ENCODE measurements at places on chromosomes 11 and 22. TPM values are rescaled to one million over a fixed set of nuclear protein-coding genes. Genes with fewer than 3 reads are reported as not detected.
A peak's percentile ranks its signal among the peaks of the same experiment; 100 is the strongest.

The NF2 gene
- total RNA-seq: 53.3 TPM

GRCh38 chr11:45021001-45021400 lies 70.3 kb upstream of the TP53I11 start:
- H3K27ac ChIP-seq: no peak overlapping the region
- peaks cover 5% of the 10 kb centered on the region for H3K4me1 ChIP-seq
- no peak for DNase-seq
- H3K4me3 ChIP-seq: no peak overlapping the region

DNA sequence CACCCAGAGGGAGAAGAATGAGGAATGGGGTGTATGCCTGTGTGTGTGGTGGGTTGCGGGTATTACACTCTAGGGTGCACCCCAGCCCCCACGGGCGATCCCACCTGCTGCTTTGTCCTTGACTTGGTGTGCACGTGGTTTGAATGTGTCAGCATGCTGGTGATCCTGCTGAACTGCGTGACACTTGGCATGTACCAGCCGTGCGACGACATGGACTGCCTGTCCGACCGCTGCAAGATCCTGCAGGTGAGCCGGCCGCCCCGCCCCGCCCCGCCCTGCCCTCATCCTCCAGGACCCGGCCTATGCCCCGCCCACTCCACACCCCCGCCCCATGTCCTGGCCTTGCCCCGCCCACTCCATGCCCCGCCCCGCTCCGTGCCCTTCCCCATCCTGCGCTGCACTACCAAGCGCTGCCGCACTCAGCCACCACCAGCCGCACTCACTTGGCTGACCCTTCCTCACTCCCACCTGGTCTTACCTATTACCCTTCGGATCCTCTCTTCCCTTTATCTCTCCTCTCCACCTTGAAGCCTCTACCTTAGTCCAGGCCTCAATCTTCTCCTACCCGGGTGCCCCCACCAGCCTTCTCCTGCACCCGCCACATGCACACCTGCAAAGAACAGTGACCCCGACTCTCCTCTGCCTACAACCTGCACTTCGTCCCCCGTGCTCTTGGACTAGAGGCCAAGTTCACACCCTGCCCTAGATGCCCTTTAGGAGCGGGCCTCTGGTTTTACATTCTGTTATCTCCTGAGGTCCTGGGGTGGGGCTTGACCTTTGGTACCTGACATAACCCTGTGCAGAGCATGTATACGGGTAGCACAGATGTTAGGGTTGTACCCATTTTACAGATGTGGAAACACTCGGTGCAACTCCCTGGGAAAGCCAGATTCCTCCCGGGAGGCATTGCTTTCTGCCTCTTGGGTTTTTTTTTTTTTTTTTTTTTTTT lies 27.7 kb downstream of the CACNA1I start:
- peaks cover 3% of the 10 kb centered on the region for H3K27me3 ChIP-seq
- DNase-seq: peak; percentile 49
- no peak overlapping the region for H3K27ac ChIP-seq
- H3K36me3 ChIP-seq: no peaks in the 10 kb centered on the region
- peaks cover 24% of the 10 kb centered on the region for H3K4me1 ChIP-seq

DNA sequence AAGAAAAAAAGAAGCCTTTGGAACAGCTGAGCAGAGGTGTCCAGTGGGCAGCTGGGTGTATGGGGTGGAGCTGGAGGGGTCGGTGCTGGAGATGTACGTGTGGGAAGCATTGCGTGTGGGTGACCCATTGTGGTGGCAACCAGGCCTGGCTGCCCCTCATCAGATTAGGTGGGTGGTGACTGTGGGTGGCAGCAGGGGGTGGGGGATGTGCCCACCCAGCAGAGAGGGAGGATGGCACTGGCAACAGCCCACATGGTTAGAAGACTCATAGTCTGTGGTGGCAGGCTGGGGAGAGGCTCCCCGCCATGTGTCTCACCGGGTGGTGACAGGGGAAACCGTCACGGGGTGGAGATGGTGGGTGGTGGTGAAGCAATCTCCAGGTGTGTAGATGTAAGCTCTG lies 27.6 kb downstream of the TP53I11 start:
- H3K27ac ChIP-seq: no peak overlapping the region
- no peaks in the 10 kb centered on the region for H3K27me3 ChIP-seq
- no peaks in the 10 kb centered on the region for H3K4me1 ChIP-seq
- H3K36me3 ChIP-seq: no peaks in the 10 kb centered on the region

DNA sequence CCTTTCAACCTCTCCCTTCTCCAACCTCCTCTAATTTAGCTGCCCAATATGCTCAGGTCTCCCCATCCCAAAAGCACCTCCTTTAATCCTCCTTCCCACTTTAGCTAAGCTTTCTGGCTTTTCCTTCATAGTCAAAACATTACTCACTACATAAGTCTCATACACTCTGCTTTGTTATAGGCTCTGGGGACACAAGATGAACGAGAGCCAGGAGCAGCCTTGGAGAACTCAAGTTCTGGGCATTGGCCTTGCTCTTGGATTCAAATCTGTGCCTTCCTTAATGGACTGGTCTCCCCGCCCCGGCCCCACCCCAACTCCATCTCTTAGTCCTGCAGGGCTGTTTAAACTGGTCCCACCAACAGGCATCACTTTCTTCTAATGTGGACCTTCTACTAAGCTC lies 11.4 kb upstream of the HPX start:
- no peaks in the 10 kb centered on the region for H3K4me1 ChIP-seq
- H3K4me3 ChIP-seq: no peak overlapping the region
- no peak overlapping the region for H3K27ac ChIP-seq
- no peaks in the 10 kb centered on the region for H3K27me3 ChIP-seq
- no peak for DNase-seq

DNA sequence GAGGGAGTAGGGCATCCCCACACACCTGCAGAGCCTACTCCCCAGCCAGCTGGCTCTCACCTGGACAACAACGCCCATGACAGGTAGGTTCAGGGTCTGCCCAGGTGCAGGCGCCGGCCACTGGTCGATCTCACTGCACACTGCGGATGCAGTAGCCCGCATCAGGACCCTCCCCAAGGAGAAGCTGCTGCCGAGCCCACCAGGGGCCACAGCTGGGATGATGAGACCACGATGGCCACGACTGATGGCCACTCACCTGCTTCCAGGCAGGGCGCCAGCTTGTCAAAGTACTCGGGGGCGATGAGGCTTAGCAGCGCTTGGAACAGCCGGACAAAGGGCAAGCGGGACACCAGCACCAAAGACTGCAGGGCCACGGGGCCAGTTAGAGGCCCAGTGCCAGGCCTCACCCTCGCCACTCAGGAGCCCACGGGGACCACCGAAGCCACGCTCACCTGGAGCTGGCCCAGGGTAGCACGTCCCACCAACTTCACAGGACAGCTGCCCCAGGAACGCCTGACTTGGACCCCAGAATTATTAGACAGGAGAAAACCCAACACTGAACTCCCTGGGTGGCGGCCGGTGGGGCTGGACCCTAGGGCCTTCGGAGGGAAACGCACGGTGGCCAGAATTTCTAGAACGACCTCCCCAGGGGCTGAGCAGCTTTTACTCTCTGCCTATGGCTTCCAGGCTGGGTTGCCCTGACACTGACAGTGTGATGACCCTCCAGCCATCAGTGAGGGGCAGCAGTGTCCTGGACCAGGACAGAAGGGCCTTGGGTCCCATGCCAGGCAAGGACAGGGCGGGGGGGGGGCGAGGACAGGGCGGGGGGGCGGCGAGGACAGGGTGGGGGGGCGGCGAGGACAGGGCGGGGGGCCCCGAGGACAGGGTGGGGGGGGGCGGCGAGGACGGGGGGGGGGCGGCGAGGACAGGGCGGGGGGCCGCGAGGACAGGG lies 8.9 kb upstream of the PLXNB2 start:
- no peaks in the 10 kb centered on the region for H3K36me3 ChIP-seq
- H3K27me3 ChIP-seq: no peaks in the 10 kb centered on the region
- H3K4me3 ChIP-seq: no peak overlapping the region

DNA sequence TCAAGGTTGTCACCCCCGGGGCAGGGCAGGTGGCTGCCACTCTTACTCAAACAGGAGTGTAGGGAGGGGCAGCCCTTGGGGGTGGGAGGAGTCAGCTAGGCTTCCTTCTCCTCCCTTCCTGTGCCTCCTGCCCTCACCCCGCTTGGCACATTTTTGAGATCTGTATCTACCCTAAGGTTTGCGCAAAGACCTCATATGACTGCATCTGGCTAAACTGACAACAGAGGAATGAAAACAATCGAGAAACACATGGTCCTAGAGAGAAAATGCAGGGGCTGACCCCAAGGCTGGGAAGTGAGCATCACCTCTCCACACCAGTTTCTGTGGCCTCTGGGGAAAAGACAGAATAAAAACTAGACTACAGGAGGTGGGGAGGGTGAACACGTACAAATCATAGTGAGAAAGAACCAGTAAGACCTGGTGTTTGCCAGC lies 28.1 kb downstream of the IGSF9B start:
- H3K27ac ChIP-seq: no peak overlapping the region
- peak; percentile 43 for DNase-seq
- peaks cover 26% of the 10 kb centered on the region for H3K4me1 ChIP-seq

- DNase-seq: no peak
- H3K27ac ChIP-seq: no peak overlapping the region
- no peaks in the 10 kb centered on the region for H3K36me3 ChIP-seq
- no peaks in the 10 kb centered on the region for H3K27me3 ChIP-seq
- no peak overlapping the region for H3K4me3 ChIP-seq
Observed at GRCh38 chr11:27783701-27784355, 83.6 kb upstream of the BDNF start.

GRCh38 chr11:73478737-73479347 lies 102.6 kb downstream of the RELT start:
- H3K4me3 ChIP-seq: no peak overlapping the region
- no peaks in the 10 kb centered on the region for H3K4me1 ChIP-seq
- no peaks in the 10 kb centered on the region for H3K27me3 ChIP-seq
- no peaks in the 10 kb centered on the region for H3K36me3 ChIP-seq
- no peak for DNase-seq

GRCh38 chr11:99098751-99099150 lies 78.0 kb downstream of the CNTN5 start:
- no peak for DNase-seq
- H3K27me3 ChIP-seq: no peaks in the 10 kb centered on the region
- no peak overlapping the region for H3K4me3 ChIP-seq
- no peaks in the 10 kb centered on the region for H3K4me1 ChIP-seq
- no peaks in the 10 kb centered on the region for H3K36me3 ChIP-seq

GRCh38 chr11:4467811-4468606 lies 14.4 kb upstream of the OR52K1 start:
- DNase-seq: no peak
- no peak overlapping the region for H3K4me3 ChIP-seq
- no peaks in the 10 kb centered on the region for H3K27me3 ChIP-seq
- H3K36me3 ChIP-seq: no peaks in the 10 kb centered on the region
- H3K27ac ChIP-seq: no peak overlapping the region

The MRPL48 gene
- total RNA-seq: 63.1 TPM

The LDLRAD3 gene
- 0.44 TPM for total RNA-seq

The TSPAN18 gene
- 1.2 TPM for total RNA-seq

- no peaks in the 10 kb centered on the region for H3K4me1 ChIP-seq
- no peaks in the 10 kb centered on the region for H3K36me3 ChIP-seq
- H3K27me3 ChIP-seq: no peaks in the 10 kb centered on the region
- no peak overlapping the region for H3K4me3 ChIP-seq
- no peak overlapping the region for H3K27ac ChIP-seq
- no peak for DNase-seq
Observed at GRCh38 chr22:48257685-48258055, 1495.2 kb downstream of the TBC1D22A start.

The TOMT gene
- total RNA-seq: not detected

- peak overlapping the region; percentile 86 for H3K27ac ChIP-seq
- no peak for DNase-seq
- no peaks in the 10 kb centered on the region for H3K36me3 ChIP-seq
- no peaks in the 10 kb centered on the region for H3K27me3 ChIP-seq
- H3K4me1 ChIP-seq: peaks cover 28% of the 10 kb centered on the region
- peak overlapping the region; percentile 85 for H3K4me3 ChIP-seq
Observed at GRCh38 chr11:2991452-2992233, 486 bp downstream of the NAP1L4 start.

The NPAT gene
- total RNA-seq: 39.7 TPM

- no peak overlapping the region for H3K4me3 ChIP-seq
- DNase-seq: no peak
- no peaks in the 10 kb centered on the region for H3K4me1 ChIP-seq
- H3K27ac ChIP-seq: no peak overlapping the region
- no peaks in the 10 kb centered on the region for H3K27me3 ChIP-seq
Observed at GRCh38 chr11:71183878-71184277, 68.5 kb downstream of the SHANK2 start.

DNA sequence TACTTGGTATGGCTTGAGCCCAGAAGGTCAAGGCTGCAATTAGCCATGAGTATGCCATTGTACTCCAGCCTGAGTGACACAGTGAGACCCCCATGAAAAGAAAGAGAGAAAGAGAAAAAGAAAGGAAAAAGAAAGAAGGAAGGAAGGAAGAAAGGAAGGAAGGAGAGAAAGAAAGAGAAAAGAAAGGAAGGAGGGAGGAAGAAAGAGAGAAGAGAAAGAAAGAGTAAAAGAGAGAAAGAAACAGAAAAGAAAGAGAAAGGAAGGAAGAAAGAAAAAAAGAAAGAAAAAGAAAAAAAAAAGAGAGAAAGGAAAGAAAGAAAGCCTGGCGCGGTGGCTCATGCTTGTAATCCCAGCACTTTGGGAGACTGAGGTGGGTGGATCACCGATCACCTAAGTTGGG lies 77.5 kb downstream of the CSTPP1 start:
- H3K4me1 ChIP-seq: no peaks in the 10 kb centered on the region
- no peaks in the 10 kb centered on the region for H3K27me3 ChIP-seq
- no peak for DNase-seq
- no peaks in the 10 kb centered on the region for H3K36me3 ChIP-seq

GRCh38 chr11:121520243-121521144 lies 67.7 kb upstream of the SORL1-AS1 start:
- H3K27ac ChIP-seq: no peak overlapping the region
- H3K4me3 ChIP-seq: no peak overlapping the region
- peaks cover 56% of the 10 kb centered on the region for H3K36me3 ChIP-seq
- H3K4me1 ChIP-seq: no peaks in the 10 kb centered on the region

DNA sequence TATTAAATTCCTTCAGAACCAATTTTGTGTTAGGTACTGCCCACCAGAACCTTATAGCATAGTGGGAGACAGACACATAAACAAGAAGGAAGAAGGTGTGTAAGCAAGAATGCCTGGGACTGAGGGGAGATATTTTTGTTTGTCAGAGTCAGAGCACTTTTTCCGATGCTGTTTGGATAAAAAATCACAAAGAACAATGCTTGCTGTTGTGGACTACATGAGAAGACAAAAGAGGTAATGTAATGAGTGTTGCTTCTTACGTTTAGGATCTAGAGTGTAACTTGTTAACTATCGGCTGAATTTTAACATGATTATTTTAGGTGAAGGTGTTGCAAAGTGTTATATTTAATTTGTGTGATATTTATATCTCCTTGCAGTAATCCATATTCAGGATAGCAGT lies 84.9 kb downstream of the ATM start:
- no peak overlapping the region for H3K4me3 ChIP-seq
- H3K27me3 ChIP-seq: no peaks in the 10 kb centered on the region
- no peak overlapping the region for H3K27ac ChIP-seq
- peaks cover 57% of the 10 kb centered on the region for H3K36me3 ChIP-seq

DNA sequence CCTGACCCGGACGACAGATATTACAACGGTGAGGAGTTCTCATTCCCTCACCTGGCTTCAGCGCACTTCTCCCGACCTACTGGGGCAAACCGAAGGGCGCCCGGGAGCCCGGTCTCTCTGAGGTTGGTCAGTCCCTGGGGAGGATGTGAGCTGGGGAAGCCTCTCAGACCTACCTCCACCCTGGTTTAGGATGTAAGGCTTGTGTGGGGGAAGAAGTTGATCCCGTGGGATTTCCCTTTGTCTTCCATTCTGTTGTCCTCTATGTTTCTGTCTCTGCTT lies 12.3 kb downstream of the ROBO3 start:
- no peak overlapping the region for H3K4me3 ChIP-seq
- H3K27me3 ChIP-seq: peaks cover 3% of the 10 kb centered on the region
- peaks cover 16% of the 10 kb centered on the region for H3K4me1 ChIP-seq
- H3K36me3 ChIP-seq: no peaks in the 10 kb centered on the region

- H3K36me3 ChIP-seq: no peaks in the 10 kb centered on the region
- H3K4me1 ChIP-seq: peaks cover 16% of the 10 kb centered on the region
- no peak overlapping the region for H3K27ac ChIP-seq
- no peak for DNase-seq
- H3K27me3 ChIP-seq: no peaks in the 10 kb centered on the region
Observed at GRCh38 chr22:49660321-49660720, 167.4 kb downstream of the BRD1 start.
